ENCODE measurements at places on chromosomes 6 and 20.

- DNase-seq: peak; percentile 90
Measured at GRCh38 chr6:43143235-43144128, 27.6 kb upstream of the SRF start.

- DNase-seq: no peak
Measured at GRCh38 chr6:34958734-34959133, 69.7 kb downstream of the ANKS1A start.

DNA sequence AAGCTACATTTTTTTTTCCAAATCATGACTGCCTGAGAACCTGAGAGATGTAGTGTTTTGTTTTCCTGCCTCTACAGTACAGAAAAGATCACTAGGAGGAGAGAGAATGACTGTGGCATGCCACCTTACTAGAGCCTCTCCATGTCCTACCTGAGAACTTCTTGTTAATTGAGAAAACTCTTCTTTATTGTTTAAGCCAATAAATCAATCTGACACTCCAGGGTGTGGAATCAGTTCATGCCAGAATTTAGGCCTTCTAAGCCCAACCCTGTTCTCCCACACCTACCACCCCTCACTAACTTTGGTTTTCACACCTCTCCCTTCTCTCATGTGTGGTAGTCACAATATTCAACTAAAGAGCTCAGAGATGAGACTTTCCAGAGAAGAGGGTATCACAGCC lies 24.9 kb upstream of the BTN3A2 start:
- no peak for DNase-seq

DNA sequence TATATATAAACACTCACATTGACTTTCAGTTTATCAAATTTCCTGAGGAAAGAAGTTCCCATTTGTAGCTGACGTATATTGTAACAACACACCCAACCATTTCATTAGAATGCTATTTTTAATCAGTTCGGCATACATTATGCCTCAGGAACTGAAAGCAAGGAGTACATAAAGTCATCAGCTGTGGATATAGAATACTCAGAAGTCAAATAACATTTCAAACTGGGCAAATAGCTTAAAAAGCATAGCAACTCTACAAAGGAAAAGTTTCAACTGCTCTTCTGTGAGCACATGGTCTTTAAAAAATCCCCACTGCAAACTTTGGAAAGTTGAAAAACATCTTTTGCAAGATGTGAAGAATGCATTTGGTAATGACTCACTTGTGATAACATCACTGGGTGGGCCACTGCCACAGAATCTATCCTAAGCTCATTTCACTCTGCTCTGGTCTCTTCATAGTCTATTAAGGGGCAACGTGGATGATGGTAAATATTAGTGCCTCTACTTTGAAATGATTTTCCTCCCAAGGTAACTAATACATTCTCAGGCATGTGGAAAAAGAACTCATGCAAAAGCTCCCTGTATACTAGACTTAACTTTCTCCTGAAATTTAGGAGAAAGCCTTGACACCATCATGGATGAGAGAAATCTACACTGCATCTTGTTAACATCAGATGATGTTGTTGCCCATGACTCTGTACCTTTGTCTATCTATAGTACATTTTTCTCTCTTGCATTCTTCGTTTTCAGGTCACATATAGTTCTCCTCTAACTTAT lies 49.2 kb downstream of the FYN start:
- DNase-seq: no peak

- no peak for DNase-seq
Measured at GRCh38 chr6:19297880-19298279, 539.3 kb upstream of the ID4 start.

DNA sequence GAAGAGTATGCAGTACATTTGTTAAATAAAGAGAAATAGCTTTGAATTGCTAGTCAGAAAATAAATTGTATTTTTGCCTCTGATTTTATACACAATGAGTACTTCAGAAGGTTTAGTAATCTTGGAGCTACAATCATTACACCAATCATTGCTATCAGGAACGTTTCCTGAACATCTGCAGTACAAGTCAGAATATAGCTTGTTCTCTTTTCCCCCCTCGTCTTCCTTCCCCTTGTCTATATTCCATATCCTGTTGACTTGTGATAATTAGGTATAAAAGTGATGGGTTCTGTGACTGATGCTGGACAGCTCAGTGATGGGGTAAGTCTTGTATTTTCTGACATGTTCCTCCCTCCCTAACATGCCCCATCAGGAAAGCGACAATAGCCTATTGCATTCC lies 94.0 kb downstream of the AHI1 start:
- no peak for DNase-seq

- no peak for DNase-seq
Measured at GRCh38 chr6:151324488-151324825, 66.9 kb downstream of the ZBTB2 start.

- DNase-seq: no peak
Measured at GRCh38 chr6:157061770-157062594, 261.3 kb downstream of the TMEM242 start.

DNA sequence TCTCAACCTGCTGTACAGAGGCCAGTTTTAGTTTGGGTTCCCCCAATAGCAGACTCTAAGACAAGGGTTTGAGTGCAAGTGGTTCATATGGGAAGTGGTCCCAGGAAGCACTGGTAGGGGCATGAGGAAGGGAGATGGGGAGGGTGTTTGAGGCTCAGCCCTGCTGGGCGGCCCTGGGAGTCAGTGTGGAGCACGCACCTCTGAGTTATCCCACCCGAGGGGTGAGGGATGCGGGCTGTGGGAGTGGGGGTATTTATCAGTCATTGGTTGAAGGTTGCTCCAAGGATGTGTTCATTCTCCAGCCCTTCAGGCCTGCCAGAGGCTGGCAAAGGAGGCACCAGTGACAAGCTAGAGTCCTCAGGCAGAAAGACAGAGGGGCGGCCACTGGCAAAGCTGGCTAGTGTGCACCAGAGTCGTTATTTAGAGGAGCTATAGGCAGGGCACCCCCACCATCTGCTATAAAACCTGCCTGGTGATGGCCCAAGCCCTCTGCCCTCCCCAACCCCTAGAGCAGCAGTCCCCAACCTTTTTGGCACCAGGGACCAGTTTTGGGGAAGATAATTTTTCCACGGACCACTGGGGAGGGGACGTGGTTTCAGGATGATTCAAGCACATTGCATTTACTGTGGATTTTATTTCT lies 16.5 kb downstream of the PXMP4 start:
- DNase-seq: no peak

DNA sequence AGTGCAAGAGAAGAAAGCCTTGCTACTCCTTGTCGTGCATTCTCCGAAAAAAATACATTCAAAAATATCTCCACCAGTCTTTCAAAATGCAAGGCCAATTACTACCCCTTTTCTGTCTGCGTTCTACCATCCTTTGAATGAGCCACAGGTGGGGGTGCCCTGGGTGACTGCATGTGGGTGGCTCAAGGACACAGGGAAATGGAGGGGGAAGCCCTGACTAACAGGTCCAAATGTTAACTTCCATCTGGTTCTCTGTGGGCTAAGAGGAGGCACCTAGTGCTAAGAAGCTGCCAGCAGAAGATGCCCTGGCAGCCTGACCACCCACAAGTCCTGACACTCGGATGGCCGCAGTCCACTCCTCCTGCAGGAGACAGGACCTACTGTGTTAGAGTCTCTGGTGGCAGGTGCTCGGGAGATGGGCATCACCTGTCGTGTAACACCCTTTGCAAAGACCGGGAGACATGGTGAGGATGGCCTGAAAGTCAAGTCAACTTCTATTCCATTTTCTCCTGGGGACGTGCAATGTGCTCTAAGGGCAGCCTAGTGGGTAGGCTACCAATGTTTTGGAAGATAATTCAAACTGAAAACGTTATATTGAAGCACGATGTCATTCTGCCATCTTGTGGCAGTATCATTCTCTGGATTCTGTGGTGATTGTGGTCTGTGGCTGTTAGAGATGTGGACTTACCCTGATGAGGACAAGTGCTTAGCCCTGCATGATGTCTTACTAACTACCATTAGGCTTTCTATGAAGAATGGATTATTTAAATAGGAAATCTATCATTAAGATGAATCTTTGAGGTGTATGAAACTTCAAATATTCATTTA lies 27.4 kb upstream of the IGF2R start:
- peak; percentile 32 for DNase-seq

DNA sequence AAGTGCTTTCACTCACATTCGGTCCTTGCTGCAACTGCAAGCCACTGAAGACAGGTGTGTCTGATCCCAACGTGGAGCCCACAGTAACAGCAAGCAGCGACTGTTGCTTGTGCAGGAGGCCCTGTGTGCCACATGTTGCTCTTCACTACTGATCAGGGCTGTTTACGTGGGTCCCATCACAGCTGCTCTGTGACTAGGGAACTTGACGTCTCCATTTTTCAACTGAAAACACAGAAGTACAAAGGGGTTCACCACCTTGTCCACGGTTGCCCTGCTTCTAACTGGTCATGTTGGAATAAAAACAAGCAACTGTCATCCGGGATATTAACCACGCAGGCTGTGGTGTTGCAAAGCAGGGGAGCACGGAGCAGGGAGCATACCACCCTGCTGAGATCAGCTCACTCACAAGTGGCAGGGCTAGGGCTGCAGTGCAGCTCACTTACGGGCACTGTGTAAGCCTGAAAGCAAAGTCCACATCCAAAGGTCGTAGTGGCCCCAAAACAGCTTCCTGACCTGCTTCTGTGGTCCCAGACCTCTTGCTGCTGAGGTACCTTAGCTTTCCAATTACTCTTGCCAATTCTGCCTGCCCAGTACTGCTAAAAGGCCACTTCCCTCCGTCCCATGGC lies 105.8 kb upstream of the DUSP22 start:
- DNase-seq: no peak

All from activated T-cell treated with anti-CD3 and anti-CD28 coated beads, Interleukin-2, amount 50 U/mL, for 48 hours (primary cell).